ENCODE measurements at places on chromosomes 3 and 15.

- DNase-seq = no peak
Measured at GRCh38 chr3:8992199-8992598, 28.9 kb upstream of the RAD18 start.

- peak; percentile 47 for DNase-seq
Measured at GRCh38 chr3:50155891-50156290, 767 bp downstream of the SEMA3F start.

DNA sequence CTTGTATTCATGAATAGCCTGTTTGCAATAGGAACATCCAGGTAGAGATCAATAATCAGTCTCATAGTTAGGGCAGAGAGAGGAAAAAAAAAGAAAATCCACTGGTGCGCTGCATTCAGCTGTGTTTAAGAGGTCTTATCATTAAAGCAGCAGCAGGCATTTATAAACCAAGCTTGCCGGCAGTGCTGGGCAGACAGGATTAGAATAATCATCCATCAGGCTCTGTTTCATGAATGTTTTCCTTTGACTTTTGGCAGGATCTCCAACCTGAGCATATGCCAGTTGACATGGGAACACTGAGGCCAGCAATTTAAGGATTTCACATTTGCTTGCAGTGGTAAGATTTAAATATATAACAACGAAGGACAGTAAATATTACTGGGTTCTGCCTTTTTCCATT is 305.2 kb upstream of the SEMA6D start:
- DNase-seq = peak; percentile 70

DNA sequence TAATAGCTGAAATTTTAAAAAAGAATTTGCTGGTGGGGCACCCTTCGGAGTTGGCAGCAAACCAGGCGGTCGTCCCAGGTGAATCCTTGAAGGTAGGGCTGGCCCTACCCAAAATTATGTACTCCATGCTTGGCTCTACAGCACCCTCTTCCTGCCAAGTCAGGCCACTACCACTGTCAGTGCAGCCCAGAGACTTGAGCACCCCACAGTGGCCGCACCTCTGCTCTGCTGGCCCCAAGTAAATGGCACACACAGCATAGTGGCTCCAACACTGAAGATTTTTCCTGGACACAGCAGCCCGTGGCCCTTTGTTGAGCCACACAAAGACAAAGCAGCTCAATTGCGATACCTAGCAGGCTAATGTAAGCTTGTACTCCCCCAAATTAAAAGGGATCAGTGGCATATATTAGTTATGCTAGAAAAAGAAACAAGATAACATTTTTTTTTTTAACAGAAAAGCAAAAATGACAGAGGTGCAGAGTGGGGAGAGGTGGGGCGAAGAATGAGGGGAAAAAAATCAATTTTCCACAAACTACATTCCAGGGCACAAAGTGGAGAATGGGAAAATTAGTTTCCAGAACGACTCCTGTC is 250.5 kb downstream of the UACA start:
- no peak for DNase-seq

DNA sequence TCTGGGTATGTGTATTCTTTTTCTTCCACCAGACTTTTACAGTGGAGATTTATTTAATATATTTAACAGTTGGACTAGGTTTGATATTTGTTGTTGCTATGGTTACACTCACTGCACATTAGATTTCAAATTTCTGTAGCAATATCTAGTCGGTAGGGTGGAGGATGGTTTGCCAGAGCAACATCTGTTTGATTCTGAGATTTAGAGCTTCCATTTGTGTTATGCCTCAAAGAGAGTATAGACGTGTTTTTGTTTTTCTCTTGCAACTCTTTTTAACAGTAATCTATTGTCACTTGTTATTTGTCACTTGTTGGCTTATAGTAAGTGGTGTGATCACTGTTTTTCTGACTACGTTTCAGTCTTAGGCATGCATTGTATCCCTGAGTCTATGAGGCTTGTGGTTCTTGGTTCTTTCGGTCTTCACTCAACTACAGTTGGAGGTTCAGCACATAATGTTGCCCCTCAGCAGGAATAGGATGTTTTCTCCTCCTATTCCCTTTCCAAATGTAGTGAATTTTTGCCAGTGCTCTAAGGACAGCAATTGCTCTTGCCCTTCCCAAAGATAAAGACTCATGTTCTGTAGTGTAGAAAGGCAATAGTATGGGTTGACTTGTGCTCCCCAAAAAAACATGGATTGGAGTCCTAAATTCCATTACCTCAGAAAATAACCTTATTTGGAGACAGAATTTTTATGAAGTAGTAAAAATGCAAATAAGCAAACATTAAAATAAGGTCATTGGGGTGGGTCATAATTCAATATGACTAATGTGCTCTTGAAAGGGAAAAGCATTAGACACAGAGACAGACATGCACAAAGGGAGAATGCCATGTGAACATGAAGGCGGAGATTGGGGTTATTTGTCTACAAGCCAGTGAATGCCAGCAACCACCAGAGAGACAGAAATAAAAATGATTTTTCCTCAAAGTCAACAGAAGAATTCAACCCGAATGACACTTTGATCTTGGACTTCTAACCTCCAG is 692.1 kb downstream of the DIPK2A start:
- DNase-seq = peak; percentile 39

DNA sequence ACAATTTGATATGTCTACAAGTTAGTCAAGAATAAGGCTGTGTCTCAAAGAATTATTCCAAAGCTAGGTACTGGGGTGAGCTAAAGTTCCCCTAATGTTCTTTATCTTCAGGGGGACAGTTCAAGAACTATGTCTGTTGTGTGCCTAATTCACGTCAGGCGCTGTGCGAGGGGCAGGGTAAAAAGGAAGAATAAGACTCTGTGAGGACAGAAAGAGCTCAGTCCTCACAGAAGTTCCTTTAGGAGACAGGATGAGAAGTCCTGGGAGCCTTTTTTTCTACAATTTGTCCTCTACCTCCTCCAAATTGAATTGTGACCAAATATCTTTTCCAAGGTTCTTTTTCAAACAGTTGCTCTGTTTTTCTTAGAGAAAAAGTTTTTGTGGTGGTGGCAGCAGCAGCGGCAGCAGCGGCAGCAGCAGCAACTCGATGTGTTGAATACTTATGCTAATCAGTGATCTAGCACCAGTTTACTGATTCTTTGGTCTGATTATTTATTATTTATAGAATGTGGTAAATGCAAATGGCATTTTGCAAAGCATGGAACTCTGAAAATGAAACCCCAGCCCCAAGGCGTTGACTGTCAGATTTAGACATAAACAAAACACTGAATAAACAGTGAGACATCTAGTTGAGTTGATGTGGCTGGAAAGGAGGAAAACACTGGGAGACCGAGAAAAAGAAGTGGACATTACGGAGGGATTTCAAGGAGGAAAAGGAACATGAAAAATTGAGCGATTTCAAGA is 88.6 kb downstream of the GTPBP8 start:
- DNase-seq = no peak

GRCh38 chr3:139421460-139421859 is 32.0 kb upstream of the COPB2 start:
- DNase-seq = no peak

GRCh38 chr3:159731254-159731653 is 257.4 kb upstream of the IL12A start:
- no peak for DNase-seq

Measured in spinal cord (tissue), 10 donors.